ENCODE measurements at places on chromosomes 6 and 20.

- DNase-seq: no peak
These were observed 117.3 kb downstream of the B3GAT2 start for GRCh38 chr6:70839286-70840266.

GRCh38 chr6:135426833-135427232, 70.7 kb downstream of the AHI1 start:
- DNase-seq: no peak

GRCh38 chr6:104718672-104719071, 141.0 kb downstream of the HACE1 start:
- no peak for DNase-seq

DNA sequence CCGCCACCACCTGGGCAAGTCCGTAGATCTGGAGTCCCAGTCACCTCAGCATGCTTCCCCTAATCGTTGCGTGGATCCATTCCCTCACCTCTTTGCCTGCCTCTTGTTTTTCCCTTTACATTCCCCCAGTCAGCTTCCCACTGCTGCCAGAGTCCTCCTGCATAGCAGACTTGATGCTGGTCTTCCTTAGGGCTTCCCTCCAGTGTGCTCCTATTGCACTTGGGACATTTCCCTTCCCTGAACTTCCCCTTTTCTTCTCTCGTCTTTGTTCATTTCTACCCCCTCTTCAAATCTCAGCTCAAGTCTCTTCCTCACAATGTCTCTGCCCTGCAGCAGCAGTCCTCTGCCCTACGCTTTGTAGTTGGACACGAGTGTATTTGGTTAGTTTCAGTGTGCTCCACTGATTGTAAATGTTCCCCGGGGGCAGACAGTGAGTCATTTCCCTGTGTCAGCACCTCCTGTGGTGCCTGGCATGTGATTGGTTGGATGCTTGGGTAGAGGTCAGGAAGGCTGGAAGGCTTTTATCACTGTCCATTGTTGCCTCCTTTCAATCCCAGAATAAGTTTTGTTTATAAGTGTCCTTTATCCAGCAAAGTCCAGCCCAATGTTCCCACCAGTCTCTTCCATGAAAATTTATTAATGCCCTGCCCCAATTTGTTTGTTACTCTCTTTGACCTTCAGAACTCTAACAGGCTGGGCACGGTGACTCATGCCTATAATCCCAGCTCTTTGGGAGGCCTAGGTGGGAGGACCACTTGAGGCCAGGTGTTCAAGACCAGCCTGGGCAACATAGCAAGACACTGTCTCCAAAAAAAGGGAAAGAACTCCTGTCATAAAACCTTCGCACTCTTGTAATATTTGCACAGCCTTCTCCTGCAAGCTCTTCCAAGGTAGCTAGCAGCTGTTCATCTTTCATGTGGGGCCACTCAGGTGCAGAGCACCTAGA, 38.3 kb downstream of the FAM120B start:
- DNase-seq: no peak

GRCh38 chr6:88047510-88048150, at the start of gene SPACA1:
Gene SPACA1, plus strand, starts transcription at chr6:88047841. Its CDS starts 65 bp downstream, at chr6:88047906.
- no peak for DNase-seq

- DNase-seq: peak; percentile 3
These were observed 131.7 kb upstream of the MLIP start for GRCh38 chr6:53979468-53980067.

GRCh38 chr6:30645989-30646388, 944 bp upstream of the C6orf136 start:
- DNase-seq: no peak

- DNase-seq: no peak
These were observed 272.2 kb downstream of the CDC5L start for GRCh38 chr6:44659726-44660125.

- no peak for DNase-seq
These were observed 8.4 kb downstream of the FOXS1 start for GRCh38 chr20:31836853-31837608.

DNA sequence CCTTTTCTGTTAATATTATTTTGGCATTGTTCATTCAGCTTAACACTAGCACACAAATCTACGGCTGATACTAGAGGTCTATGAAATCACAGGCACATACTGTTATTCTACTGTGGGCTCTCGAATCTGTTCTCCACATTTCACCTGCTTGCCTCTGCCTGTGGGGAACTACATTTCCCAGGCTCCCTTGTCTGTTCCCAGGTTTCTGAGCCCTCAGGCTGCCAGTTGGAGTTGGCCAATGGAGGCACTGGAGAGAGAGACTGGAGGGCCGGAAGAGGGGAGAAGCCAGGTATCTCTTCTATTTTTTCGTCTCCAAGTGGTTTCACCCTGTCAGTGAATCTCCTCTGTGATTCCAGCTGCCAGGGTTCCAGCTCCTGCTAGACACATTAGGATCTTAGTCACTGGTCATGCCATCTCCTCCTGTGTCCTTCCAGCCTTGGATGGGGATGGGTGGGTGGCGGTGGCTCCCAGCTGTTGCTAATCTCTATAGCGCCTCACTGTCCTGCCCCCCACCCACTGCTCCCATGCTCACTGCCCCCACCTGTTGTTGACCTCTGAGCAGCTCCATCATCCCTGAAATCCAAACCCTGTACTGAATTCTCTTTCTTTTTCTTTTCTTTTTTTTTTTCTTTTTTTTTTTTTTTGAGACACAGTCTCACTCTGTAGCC, 188.2 kb downstream of the LRFN2 start:
- DNase-seq: no peak

- DNase-seq: no peak
These were observed 35.8 kb upstream of the IYD start for GRCh38 chr6:150332939-150333584.

DNA sequence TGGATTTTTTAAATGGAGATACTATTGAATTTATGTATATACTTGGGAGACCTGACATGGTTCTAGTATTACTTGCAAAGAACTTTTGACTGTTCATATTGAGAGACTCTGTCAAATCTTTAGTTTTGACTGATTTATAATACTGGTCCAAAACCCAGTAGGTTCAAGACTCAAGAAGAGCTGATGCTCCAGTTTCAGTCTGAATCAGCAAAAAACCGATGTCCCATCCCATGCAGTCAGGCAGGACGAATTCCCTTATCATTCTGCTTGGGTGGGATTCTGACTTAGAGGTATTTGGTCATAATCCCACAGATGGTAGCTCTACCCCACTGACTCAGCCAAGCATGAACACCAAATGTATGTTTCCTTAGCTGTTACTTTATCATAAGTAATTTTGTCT, 29.5 kb downstream of the ZNF334 start:
- no peak for DNase-seq

DNA sequence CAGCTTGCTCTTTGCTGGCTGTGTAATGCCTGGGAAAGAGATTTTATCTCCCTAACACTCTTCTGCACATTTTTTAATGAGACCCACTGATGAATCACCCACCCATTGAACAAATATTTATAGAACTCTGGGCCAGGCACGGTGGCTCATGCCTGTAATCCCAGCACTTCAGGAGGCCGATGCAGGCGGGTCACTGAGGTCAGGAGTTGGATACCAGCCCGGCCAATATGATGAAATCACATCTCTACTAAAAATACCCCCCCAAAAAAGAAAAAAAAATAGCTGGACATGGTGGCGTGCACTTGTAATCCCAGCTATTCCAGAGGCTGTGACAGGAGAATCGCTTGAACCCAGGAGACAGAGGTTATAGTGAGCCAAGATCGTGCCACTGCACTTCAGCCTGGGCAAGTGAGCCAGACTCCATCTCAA, 82.1 kb upstream of the SIRPA start:
- no peak for DNase-seq

GRCh38 chr6:52975580-52975979, 19.5 kb downstream of the GSTA4 start:
- no peak for DNase-seq

DNA sequence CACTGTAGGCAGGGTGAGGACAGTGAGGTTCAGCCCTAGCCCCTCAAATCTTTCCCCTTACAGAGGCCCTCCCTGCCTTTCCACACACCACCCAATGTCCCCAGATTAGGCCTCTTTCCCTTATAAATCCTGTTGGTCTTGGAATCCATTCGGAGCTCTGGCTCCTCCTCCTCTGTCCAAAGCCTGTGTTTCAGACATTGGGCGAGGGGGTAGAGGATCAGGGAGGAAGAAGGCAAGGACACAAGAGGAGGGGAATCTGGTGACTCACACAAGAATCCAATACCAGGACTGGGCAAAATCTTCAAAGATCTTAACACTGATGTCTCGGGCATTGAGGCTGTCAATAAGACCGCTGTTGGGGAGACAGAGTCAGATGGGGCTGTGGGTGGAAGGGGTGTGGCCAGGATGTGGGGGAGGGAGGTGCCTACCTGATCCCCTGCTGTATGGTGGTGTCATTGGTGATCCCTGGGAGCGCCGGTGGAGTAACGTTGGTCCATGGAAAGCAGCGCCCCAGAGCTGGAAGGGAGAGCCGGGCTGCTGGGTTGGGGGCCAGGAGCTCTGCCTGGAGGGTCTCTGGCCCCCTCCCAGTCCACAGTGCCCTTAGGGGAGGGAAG, 7.6 kb downstream of the SLC44A4 start:
- DNase-seq: no peak

DNA sequence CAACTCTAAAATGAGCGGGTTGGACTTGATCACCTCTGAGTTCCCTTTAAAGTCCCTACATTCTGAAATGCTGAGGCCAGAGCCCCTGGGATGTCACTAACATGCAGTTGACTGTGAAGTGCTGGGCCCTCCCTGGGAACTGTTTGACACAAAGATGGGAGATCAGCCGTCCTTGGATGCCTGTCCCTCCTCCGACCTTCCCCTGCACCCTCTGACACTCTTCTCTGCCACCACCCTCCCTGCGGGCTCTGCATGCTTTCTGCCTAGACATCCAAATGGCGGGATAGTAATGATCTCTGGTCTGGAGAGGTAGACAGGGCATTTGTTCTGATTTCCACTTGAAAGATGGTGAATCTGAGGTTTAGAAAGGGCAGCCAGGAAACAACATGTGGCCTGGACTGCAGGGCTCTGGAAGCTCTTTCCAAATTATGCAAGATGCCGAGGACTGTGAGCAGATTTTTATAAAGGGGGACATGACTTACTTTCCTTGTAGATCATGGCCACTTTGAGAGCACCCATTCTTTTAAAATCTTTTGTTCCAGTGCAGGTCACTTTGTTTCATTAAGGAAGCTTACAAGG, 113.2 kb downstream of the ZDHHC14 start:
- DNase-seq: no peak

DNA sequence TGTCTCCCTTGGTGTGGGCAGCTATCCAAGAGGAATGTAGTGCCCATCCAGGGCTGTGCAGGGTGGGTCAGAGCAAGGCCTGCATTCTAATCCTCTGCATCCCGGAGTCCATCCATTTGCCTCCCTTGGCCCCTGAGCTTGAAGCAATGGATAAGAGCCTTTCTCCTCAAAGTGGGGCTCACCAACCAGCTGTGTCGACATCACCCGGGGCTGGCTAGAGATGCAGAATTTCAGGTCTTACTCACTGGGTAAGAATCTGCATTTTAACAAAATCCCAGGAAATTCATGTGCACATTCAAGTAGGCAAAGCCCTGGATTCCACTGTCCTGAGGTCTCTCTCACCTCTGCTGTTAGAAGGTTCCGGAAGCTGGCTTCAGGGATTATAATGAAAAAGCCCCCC, 95.3 kb downstream of the MDGA1 start:
- no peak for DNase-seq

- no peak for DNase-seq
These were observed 125.1 kb downstream of the TCP11 start for GRCh38 chr6:35015996-35016395.

GRCh38 chr6:56516003-56516402, 126.7 kb downstream of the DST start:
- DNase-seq: no peak

- DNase-seq: no peak
These were observed 133.7 kb downstream of the RNASET2 start for GRCh38 chr6:166822609-166823008.

- no peak for DNase-seq
These were observed 681.0 kb upstream of the GJE1 start for GRCh38 chr6:141451511-141452353.

DNA sequence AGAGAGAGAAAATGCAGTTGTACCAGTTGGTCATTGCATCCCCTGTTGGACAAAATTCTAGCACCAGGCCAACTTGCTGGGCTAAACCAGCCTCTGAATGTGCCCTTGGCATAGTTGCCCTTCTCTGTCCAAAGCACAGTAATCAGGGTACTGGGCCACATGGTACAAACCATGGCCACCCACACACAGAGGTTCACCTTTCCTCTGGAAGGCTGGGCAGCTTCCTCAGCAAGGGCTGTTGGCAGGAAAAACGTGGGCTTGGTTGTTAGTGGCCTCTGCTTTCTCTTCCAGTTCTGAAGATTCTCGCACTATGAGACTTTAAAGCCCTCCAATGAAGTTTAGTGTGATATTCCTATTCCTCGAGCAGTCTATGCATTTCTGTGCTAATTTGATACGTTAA, 706 bp downstream of the DDO start:
- DNase-seq: no peak
